ENCODE measurements at places on chromosomes 6 and 20.

GRCh38 chr20:56511926-56512325 is 12.6 kb upstream of the FAM209A start:
- DNase-seq, result no peak

DNA sequence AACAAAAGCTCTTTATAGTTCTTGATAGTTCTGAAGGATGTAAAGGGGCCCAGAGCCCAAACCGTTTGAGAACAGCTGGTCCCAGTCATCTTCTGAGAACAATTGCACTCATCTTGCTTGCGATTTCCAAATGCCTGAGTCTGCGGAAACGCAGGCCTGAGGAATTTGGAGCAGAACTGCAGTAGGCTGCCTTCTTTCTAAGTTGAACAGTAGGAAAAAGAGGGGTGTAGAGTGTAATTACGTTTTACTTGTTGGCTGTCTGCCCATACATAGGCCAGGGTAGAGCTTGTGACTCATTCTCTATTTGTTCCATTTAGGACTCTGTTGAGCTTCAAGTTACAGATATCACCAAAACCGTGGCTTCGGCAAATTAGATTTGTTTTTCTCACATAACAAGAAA is 42.0 kb upstream of the KIF16B start:
- DNase-seq, result no peak

- peak; percentile 85 for DNase-seq
These were observed 70.0 kb downstream of the SNX5 start for GRCh38 chr20:17898548-17898994.

DNA sequence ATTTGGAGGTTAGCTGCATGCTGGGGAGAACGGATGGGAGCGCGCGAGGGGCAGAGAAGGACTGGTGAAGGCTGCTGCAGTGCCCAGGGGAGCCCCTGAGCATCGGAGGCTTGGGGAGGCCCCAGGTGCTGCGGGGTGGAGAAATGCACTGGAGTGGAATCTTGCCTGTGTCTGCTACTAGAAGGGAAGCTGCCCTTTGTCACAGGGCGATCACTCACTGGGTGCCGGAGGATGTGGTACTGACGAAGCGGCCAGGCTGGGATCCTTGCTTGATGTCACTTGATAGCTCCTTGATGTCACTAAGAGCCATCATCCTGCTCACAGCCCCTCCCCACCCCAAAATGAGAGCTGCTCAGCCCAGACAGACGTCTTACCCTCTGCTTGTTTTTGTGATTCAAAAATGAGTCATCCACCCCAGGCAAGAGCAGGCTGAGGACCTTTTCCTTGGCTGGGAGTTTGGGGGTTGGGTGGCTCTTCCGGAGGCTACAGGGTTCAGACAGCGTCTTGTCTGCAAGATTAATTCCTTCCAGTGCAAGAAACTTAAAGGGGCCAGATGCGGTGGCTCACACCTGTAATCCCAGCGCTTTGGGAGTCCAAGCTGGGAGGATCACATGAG is 62.6 kb upstream of the PMEPA1 start:
- DNase-seq, result peak; percentile 41

- no peak for DNase-seq
These were observed at the start of gene TRDN for GRCh38 chr6:123636782-123637181. Gene TRDN, minus strand, starts transcription at chr6:123636950. Its CDS starts 175 bp downstream, at chr6:123636775.

All from suppressor macrophage treated with lipopolysaccharide for 1 hour (primary cell).